ENCODE measurements at places on chromosomes 2 and 18. TPM values are rescaled to one million over a fixed set of nuclear protein-coding genes. Genes with fewer than 3 reads are reported as not detected.

DNA sequence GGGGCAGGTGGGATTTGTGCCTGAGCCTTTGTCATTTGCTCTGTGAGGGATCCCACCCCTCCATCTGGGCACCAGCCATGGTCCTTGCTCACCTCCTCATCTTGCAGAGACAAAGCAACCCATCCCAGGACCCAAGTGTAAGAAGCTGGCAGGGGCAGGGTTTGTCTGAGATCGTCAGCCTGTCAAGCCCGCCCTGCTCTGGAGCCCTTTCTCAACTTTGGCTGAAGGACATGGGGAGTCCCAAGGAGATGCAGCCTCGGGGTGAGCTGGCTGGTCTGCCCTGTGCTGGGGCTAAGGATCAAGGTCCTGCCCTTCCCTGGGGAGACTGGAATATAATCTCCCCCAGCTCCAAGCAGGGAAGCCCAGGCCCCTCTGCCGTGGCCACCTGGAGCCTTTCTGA lies 86.0 kb downstream of the CAPN13 start:
- H3K36me3 ChIP-seq, result no peaks in the 10 kb centered on the region
- DNase-seq, result no peak
- H3K27ac ChIP-seq, result no peak overlapping the region
- no peaks in the 10 kb centered on the region for H3K27me3 ChIP-seq
- H3K4me3 ChIP-seq, result no peak overlapping the region

DNA sequence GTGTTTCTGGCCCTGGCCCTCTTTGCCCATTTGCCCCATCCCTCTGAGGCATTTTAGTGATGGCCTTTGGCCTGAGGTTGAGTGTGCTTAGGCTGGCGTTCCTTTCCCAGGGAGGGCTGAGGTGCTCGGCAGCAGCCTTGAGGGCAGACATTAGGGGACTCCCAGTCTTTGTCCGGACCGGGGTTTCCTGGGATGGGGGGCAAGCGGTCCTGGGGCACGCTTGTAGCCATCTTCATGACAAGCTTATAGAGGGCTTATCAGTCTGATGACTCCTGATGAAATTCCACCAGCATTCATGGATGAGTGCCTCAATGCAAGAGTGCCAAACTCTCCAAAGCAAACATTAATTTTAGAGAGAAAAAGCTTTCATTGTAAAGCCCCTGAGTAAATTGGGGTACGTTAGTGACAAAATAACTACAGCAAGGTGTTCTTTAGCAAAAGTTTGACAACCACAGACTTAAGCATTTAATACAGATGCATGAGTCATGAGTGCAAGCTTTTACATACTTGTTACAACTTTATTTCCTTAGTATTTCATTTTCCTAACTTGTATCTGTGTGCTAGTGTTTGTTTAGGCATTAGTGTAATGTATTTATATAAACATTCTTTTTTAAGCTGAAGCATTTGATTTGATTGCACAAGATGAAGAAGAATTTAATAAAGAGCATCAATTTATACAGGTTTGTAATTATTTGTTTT lies 45.6 kb downstream of the CEP192 start:
- no peak overlapping the region for H3K4me3 ChIP-seq
- no peak overlapping the region for H3K27ac ChIP-seq
- H3K27me3 ChIP-seq, result no peaks in the 10 kb centered on the region

- H3K36me3 ChIP-seq, result no peaks in the 10 kb centered on the region
- DNase-seq, result no peak
- H3K27me3 ChIP-seq, result no peaks in the 10 kb centered on the region
- no peak overlapping the region for H3K27ac ChIP-seq
- H3K4me3 ChIP-seq, result no peak overlapping the region
- no peaks in the 10 kb centered on the region for H3K4me1 ChIP-seq
Observed at GRCh38 chr2:108701208-108701607, 18.1 kb upstream of the RANBP2 start.

DNA sequence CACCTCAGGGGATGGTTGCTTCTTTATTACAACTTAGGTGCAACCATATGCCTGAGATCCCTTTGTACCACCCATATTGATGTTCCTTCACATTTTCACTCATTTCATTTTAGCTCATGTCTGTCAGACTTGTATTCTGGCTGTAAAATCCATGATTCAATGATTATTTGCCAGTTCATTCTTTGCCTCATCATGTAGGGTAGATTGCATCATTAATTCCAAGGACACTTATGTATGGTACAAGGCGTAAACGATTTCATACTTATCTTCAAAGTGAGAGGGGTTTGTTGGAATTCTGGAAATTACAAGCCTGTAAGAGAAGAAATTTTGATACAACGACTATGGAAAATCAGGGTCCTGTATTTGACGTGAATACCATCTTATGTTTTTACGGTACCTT lies 685.0 kb upstream of the FANCL start:
- DNase-seq, result no peak
- no peaks in the 10 kb centered on the region for H3K36me3 ChIP-seq
- no peak overlapping the region for H3K4me3 ChIP-seq
- no peaks in the 10 kb centered on the region for H3K4me1 ChIP-seq

GRCh38 chr2:67312871-67313270 lies 84.3 kb upstream of the ETAA1 start:
- no peaks in the 10 kb centered on the region for H3K27me3 ChIP-seq
- H3K4me3 ChIP-seq, result no peak overlapping the region
- H3K36me3 ChIP-seq, result no peaks in the 10 kb centered on the region
- H3K4me1 ChIP-seq, result peaks cover 27% of the 10 kb centered on the region
- DNase-seq, result no peak

DNA sequence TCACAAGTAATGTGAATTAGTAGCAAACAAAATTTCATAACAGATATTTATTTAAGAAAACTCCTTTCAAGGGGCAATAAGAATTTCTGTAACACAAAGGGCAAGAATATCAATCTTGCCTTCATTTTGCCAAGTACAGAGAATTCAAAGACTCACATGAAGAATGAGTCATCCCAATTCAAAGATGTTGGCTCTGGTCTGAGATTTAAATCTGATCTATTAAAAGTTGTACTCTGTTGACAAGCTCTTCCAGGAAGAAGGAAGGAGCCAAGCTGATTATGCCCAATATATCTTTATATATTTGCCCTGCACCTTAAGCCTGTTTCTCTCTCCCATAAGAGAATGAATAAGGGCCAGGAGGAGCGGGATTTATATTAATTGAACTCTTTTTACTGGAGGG lies 55.9 kb upstream of the RPE start:
- H3K27me3 ChIP-seq, result no peaks in the 10 kb centered on the region
- no peaks in the 10 kb centered on the region for H3K36me3 ChIP-seq
- DNase-seq, result no peak
- H3K27ac ChIP-seq, result no peak overlapping the region
- no peaks in the 10 kb centered on the region for H3K4me1 ChIP-seq
- no peak overlapping the region for H3K4me3 ChIP-seq

DNA sequence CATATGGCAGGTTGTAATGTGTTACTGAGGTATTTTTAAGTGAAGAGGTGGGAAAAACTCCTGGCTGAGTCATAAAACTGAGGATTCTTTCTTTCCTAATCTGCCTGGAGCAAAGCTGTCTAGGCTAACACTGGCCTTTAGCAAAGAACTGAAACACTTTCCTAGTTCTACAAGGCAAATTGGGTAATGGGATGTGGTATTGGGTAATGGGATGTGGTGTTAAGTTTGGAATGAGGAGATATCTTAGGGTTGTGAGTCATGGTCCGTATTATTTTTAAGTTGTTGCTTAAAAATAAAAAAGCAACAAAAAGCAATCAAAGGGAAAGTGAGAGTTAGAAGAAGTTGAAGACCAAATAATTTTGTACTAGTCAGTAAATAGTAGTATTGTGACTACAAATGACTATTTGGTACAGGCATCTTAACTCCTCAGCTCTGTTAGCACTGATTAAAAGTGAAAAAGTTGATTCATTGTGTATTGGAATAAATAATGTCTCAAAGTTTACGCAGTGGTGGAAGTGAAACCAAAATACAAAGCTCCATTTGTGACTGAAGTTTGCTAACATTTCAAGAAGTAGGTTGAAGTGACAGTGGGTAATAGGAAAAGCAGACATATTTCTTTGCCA lies 216.8 kb downstream of the CAMKMT start:
- no peak for DNase-seq
- no peak overlapping the region for H3K27ac ChIP-seq
- H3K27me3 ChIP-seq, result no peaks in the 10 kb centered on the region
- no peak overlapping the region for H3K4me3 ChIP-seq
- no peaks in the 10 kb centered on the region for H3K36me3 ChIP-seq

GRCh38 chr2:169716238-169716886 lies 17.3 kb upstream of the KLHL23 start:
- H3K27me3 ChIP-seq, result no peaks in the 10 kb centered on the region
- no peak overlapping the region for H3K4me3 ChIP-seq
- no peak overlapping the region for H3K27ac ChIP-seq
- no peaks in the 10 kb centered on the region for H3K36me3 ChIP-seq

DNA sequence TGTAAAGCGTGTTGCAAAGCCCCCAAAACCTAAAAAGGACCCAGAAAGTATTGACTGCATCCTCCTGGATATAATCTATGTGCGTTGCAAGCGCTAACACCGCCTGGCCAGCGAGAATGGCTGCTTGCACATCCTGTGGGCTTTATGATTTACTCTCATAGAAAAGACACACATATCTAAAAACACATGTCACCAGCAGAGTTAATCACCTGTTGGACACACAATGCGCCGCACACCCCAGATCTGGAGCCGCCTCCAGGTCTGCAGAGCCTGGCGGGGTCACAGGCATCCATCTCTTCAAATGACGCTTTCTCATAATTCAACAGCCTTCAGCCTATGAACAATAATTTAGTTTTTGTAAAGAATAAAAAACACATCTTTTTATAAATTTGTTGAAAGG lies 186.5 kb downstream of the RTP5 start:
- no peak overlapping the region for H3K27ac ChIP-seq
- no peaks in the 10 kb centered on the region for H3K36me3 ChIP-seq
- no peak overlapping the region for H3K4me3 ChIP-seq
- H3K4me1 ChIP-seq, result no peaks in the 10 kb centered on the region
- H3K27me3 ChIP-seq, result no peaks in the 10 kb centered on the region

- no peaks in the 10 kb centered on the region for H3K36me3 ChIP-seq
- no peaks in the 10 kb centered on the region for H3K4me1 ChIP-seq
Observed at GRCh38 chr18:12278215-12278671, 24.1 kb downstream of the CIDEA start.

GRCh38 chr2:174574657-174575056 lies 22.9 kb downstream of the WIPF1 start:
- no peaks in the 10 kb centered on the region for H3K27me3 ChIP-seq
- H3K36me3 ChIP-seq, result no peaks in the 10 kb centered on the region
- H3K27ac ChIP-seq, result no peak overlapping the region
- no peak overlapping the region for H3K4me3 ChIP-seq
- peaks cover 8% of the 10 kb centered on the region for H3K4me1 ChIP-seq

GRCh38 chr2:88667219-88667618 lies 24.3 kb upstream of the RPIA start:
- H3K36me3 ChIP-seq, result no peaks in the 10 kb centered on the region
- H3K4me1 ChIP-seq, result peaks cover 35% of the 10 kb centered on the region
- DNase-seq, result no peak

- no peaks in the 10 kb centered on the region for H3K4me1 ChIP-seq
- H3K36me3 ChIP-seq, result no peaks in the 10 kb centered on the region
- no peak for DNase-seq
- H3K27ac ChIP-seq, result no peak overlapping the region
Observed at GRCh38 chr2:148978026-148978685, 60.3 kb upstream of the LYPD6B start.

DNA sequence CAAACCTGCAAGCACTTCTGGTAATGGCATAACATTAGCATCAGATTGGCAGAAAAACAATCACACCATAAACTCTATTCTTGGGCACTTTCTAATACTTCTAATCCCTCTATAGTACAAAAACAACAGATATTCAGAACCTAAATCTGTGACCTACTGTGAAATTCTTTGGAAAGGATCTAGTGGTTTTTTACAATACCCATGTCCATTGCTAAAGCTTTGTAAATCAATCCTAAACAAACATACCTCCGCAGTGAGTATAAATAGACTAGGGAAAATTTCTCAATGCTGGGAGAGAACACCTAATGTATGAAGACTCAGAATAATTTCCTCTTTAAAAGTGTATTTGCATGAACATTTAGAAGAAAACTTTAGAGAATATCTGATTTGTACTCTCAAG lies 1098.5 kb upstream of the DDX18 start:
- DNase-seq, result no peak
- H3K27ac ChIP-seq, result no peak overlapping the region
- no peaks in the 10 kb centered on the region for H3K27me3 ChIP-seq
- no peaks in the 10 kb centered on the region for H3K4me1 ChIP-seq

DNA sequence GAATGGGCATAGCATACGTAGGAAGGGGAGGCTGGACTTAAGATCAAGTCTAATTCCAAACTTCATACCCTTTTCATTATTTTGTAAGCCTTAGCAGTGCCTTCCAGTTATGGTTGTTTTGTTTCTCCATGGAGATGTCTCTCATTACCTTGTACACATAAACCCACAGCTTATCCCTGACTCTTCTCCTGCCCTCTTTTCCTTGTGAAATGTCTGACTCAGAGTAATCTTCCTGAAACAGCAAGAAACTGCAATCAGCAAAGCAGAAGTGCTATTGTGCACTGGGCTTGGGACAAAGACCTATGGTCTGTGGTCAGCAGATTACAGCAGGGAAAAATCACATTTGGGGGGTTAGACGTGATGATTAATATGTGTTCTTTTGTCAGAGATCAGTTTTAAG lies 176.7 kb downstream of the IKZF2 start:
- H3K27me3 ChIP-seq, result no peaks in the 10 kb centered on the region
- H3K36me3 ChIP-seq, result no peaks in the 10 kb centered on the region
- no peak for DNase-seq
- H3K27ac ChIP-seq, result no peak overlapping the region
- no peaks in the 10 kb centered on the region for H3K4me1 ChIP-seq
- H3K4me3 ChIP-seq, result no peak overlapping the region

DNA sequence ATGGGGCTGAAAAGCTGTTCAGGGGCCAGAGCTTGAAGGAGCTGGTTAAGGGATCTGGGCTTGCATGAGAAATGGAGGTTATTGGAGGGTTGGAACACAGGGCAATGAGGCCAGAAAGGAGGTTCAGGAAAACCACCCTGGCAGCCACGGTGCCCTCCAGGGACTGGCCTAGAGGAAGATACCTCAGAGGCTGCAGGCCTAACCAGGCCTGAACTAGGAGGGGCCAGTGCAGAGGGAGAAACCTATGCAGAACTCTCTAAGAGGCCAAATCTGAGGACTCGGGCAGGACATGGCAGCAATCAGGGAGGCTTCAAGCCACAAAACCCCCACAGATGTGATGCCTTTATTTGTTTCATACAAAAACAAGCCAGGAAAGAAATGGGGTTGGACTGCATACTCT lies 66.8 kb downstream of the BIN1 start:
- H3K36me3 ChIP-seq, result no peaks in the 10 kb centered on the region
- no peak overlapping the region for H3K4me3 ChIP-seq
- no peaks in the 10 kb centered on the region for H3K4me1 ChIP-seq
- H3K27me3 ChIP-seq, result no peaks in the 10 kb centered on the region
- H3K27ac ChIP-seq, result no peak overlapping the region
- DNase-seq, result no peak

GRCh38 chr2:43038696-43039094 lies 187.7 kb downstream of the ZFP36L2 start:
- no peaks in the 10 kb centered on the region for H3K27me3 ChIP-seq
- no peaks in the 10 kb centered on the region for H3K4me1 ChIP-seq
- no peak for DNase-seq
- no peak overlapping the region for H3K4me3 ChIP-seq

- H3K27me3 ChIP-seq, result no peaks in the 10 kb centered on the region
- no peak overlapping the region for H3K4me3 ChIP-seq
- no peak for DNase-seq
- no peak overlapping the region for H3K27ac ChIP-seq
Observed at GRCh38 chr2:209556354-209556961, 132.6 kb downstream of the MAP2 start.

Gene CRACDL
- total RNA-seq, result 4.1 TPM

Gene KCNG2
- total RNA-seq, result 0.22 TPM

Gene SFTPB
- total RNA-seq, result 0.14 TPM

Gene MC5R
- total RNA-seq, result not detected

Gene CROCC2
- total RNA-seq, result not detected

Gene LYG1
- 0.75 TPM for total RNA-seq

Measured in pancreas (tissue), 10 donors.